AG09309 (cell line): ENCODE measurements at places on chromosomes 4 and X.

- no peak for DNase-seq
Observed at GRCh38 chr4:56941403-56941802, 33.7 kb downstream of the REST start.

- DNase-seq, result no peak
Observed at GRCh38 chrX:124212622-124213021, 119.8 kb upstream of the TEX13D start.

- DNase-seq, result no peak
Observed at GRCh38 chrX:24371391-24371972, 11.0 kb downstream of the SUPT20HL1 start.

- DNase-seq, result no peak
Observed at GRCh38 chr4:147938496-147938895, 206.6 kb downstream of the ARHGAP10 start.
